Osteoblast (primary cell): ENCODE measurements at places on chromosomes 6 and 20. TPM values are rescaled to one million over a fixed set of nuclear protein-coding genes. Genes with fewer than 3 reads are reported as not detected.

RPS6KA2 gene
- 112 and 113 TPM in 2 replicates for total RNA-seq

EYA2 gene
- total RNA-seq, result 17.7 and 19.2 TPM in 2 replicates

RGS17 gene
- 1.4 and 1.8 TPM in 2 replicates for total RNA-seq

WFDC12 gene
- not detected in 2 replicates for total RNA-seq

HEY2 gene
- total RNA-seq, result 2.2 and 2.4 TPM in 2 replicates

B3GAT2 gene
- under 0.01 TPM in 2 replicates for total RNA-seq

MUC21 gene
- total RNA-seq, result not detected in 2 replicates

RBM24 gene
- total RNA-seq, result 0.59 and 1.4 TPM in 2 replicates

ZNF165 gene
- total RNA-seq, result 0.36 and 1.2 TPM in 2 replicates

PLG gene
- total RNA-seq, result 0.36 TPM in 1 of 2 replicates, not detected in the other

ZSCAN23 gene
- total RNA-seq, result 6.9 and 7.4 TPM in 2 replicates

RAET1L gene
- not detected in 2 replicates for total RNA-seq

DDR1 gene
- 13.0 and 22.4 TPM in 2 replicates for total RNA-seq

ALDH8A1 gene
- under 0.01 and 0.29 TPM in 2 replicates for total RNA-seq

ANKRD6 gene
- total RNA-seq, result 11.2 and 11.5 TPM in 2 replicates

SIRPA gene
- total RNA-seq, result 13.8 and 15.9 TPM in 2 replicates

UBD gene
- not detected in 2 replicates for total RNA-seq

MUCL3 gene
- not detected in 2 replicates for total RNA-seq

ADTRP gene
- total RNA-seq, result 0.72 and 1.2 TPM in 2 replicates

LAMA5 gene
- total RNA-seq, result 0.88 and 2.2 TPM in 2 replicates
